ENCODE measurements at places on chromosomes 6 and 20. TPM values are rescaled to one million over a fixed set of nuclear protein-coding genes. Genes with fewer than 3 reads are reported as not detected.

Gene EFCAB8
- total RNA-seq = under 0.01 TPM

Gene MAP7
- total RNA-seq = 0.63 TPM

Gene PRICKLE4
- 2.3 TPM for total RNA-seq

Gene NMBR
- total RNA-seq = 0.16 TPM

Gene KCNB1
- not detected for total RNA-seq

Gene CASS4
- not detected for total RNA-seq

Gene SMPDL3A
- 5.3 TPM for total RNA-seq

Gene ZGPAT
- 23.8 TPM for total RNA-seq

Gene CFAP206
- not detected for total RNA-seq

Gene CFAP61
- not detected for total RNA-seq

Gene GTSF1L
- total RNA-seq = not detected

Gene SNAP91
- not detected for total RNA-seq

Gene ITPR3
- total RNA-seq = 29.8 TPM

Gene BCL2L1
- total RNA-seq = 88.4 TPM

Gene NHLRC1
- total RNA-seq = 1.2 TPM

Gene PHACTR1
- total RNA-seq = 2.7 TPM

Gene SIRPB2
- 2.8 TPM for total RNA-seq

Gene C2
- total RNA-seq = not detected

Gene FAM229B
- total RNA-seq = 8.1 TPM

Gene FRMD1
- not detected for total RNA-seq

Gene OR10C1
- not detected for total RNA-seq

Gene DNAH8
- total RNA-seq = not detected

Gene ECT2L
- not detected for total RNA-seq

Gene SLC17A2
- not detected for total RNA-seq

Data from bladder microvascular endothelial cell (primary cell).